ENCODE measurements at places on chromosomes 16 and 17.

DNA sequence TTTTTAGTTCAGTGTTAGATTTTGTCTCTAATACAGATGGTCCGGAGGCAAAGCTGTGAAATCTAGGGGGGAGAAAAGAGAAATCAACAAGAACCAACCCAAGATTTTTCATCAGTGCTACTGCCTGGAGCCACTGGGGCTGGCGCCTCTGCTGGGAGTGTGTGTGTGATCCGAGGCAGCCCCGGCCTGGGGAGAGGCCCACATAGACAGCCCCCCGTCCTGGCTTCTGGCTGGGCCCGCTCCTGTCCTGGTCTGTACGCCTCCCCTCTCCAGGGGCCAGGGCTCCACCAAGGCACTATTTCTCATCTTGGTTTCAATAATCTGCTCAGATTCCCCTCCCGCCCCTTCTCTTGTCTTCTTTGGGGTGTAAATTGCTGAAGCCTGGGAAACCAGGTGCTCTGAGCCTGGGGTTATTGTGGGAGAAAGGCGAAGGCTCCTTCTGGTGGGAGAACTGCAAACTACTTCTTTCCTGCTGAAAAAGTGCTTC, 7.8 kb downstream of the BAHCC1 start:
- DNase-seq = no peak

DNA sequence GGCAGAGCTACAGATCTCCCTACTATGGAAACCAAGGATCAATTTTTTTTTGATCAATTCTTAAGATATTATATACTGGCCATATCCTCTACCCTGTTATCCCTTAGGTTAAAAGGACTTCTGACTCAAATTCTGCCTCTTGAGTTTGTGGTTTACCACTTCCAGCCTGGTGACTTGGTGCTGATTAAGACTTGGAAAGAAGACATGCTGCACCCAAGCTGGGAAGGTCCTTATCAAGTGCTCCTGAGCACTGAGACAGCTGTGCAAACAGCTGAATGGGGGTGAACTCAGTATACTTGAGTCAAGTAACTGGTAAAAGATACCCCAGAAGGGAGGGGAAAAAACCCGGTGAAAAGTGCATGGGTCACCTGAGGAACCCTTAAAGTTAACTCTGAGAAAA, 20.5 kb upstream of the SPACA3 start:
- peak; percentile 53 for DNase-seq

DNA sequence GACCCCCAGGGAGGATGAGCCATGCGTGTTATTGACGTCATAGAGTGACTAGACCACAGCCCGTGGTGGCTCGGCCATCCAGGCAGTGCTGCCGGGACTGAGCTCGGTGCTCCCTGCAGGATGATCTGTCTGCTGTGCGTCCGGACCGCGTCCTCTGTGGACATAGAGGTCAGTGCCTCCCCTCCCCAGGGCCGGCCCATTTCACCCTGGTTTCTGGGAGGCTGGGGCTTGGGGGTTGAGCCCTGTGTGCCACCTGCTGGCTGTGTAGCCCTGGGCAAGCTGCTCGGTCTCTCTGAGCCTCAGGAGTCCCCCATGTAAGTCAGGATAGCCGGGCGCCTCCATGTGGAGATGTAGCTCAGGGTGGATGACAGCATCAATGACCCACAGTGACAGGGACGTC, 8.3 kb downstream of the TSC2 start:
- DNase-seq = peak; percentile 19

DNA sequence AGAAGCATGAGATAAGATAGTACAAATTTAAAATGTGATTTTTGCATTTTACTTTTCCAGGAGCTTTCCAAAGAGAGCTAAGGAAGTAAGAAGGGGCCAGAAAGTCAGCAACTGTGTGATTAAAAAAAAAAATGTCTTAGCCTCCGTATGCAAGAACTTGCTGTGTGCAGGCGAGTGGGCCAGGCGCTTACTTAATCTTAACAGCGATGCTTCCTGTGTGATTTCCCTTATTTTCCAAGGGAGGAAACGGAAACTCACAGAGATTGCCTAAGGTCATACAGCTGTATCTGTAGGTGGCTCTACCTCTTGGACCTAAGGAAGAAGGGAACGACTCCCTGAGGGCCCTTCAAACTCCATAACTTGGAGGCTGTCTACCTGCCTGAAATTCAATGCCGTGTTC, 11.1 kb downstream of the HS3ST3B1 start:
- DNase-seq = no peak

- DNase-seq = no peak
These were observed 15.6 kb downstream of the CNP start for GRCh38 chr17:41982026-41982760.

- peak; percentile 22 for DNase-seq
These were observed 174.3 kb upstream of the NLRP1 start for GRCh38 chr17:5758651-5759050.

DNA sequence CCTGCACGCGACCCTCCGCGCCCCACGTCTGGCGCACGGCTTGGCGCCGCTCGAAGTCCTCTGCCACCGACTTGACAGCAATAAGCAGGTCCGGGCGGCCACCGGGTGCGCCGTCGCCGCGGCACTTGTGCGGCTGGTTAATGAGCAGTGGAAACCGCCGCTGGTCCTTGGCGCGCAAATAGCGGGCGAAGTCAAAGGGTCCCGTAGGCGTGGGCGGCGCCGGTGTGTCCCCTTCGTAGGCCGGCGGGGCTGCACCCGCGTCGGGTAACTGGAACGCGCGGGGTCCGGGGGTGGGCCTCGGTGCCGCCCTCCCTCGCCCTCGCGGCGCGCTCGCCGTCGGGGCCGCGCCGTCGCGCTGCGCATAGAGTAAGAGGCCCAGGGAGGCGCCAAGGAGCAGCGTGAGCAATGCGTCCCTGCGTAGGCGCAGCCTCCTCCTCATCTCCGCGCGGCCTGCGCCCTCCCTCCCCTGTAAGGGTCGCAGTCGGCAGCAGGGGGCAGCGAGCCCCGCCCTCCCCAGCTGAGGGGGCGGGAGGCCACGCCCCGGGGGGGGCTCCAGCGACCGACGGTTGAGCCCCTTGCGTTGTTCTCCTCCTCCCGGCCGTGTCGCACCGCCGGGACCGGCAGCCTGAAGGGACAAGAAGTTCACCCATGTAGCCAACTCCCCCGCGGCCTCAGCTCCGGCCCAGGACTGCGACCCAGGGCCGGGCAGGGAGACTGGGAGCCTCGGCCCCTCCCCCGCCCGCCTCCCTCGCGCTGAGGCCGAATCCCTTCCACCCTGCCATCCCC, 558 bp downstream of the B3GNT9 start:
- DNase-seq = peak; percentile 76

- no peak for DNase-seq
These were observed 109.6 kb downstream of the CLEC16A start for GRCh38 chr16:11053916-11054460.

All from activated CD4-positive, alpha-beta T cell treated with anti-CD3 and anti-CD28 coated beads for 36 hours (primary cell).